ENCODE measurements at places on chromosomes 7 and 10.

GRCh38 chr10:31664803-31665202, 263.8 kb downstream of the ARHGAP12 start:
- no peak for DNase-seq

DNA sequence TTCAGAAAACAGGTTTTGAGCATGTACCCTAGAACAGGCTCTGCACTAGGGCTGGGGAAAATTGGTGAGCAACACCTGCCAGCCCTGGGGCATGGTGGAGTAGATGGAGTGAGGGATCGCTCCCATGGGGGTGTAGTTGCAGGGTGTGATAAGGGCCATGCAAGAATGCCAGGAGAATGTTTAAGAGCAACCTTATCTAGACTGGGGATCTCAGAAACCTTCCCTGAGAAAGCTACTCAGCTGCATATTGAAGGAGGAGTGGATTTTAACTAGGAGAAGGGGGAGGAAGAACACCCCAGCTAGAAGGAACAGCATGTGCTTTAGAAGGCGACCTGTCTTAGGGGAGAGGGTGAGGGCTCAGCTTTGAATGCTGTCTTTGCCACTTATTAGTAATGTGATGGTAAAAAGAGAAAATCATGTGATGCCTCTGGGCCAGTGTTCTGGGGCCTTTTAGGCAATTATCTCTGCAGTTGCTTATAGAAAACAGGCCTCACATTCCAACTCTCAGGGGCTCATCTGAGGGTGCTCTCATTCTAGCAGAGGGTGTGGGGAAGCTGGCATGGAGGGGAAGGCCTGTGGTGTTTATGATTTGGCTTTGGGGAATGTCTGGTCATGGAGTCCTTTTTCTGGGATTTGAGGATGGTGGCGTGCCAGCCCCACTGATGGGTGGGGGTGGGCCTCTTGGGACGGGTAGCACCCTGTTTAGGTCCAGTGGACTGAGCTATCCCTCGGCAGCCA, 225.4 kb downstream of the BMPER start:
- no peak for DNase-seq

DNA sequence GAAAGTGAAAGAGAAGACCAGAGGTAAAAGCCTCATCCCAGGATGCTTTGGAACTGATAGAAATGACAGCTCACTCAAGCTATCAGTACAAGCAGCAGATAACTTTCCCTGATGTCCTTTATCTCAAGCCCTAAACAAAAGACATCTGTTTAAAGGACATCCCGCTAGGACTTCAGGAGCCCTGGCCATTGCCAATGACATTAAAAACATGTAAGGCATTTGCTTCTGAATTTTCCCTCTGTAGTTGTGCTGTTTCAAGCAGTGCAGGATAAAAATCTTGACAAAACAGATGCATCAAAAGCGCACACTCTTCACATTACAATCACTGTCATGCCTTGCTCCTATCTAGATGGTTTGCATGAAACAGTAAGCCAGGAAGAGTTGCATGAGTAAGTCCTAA, 159.8 kb downstream of the AOAH start:
- DNase-seq = no peak

DNA sequence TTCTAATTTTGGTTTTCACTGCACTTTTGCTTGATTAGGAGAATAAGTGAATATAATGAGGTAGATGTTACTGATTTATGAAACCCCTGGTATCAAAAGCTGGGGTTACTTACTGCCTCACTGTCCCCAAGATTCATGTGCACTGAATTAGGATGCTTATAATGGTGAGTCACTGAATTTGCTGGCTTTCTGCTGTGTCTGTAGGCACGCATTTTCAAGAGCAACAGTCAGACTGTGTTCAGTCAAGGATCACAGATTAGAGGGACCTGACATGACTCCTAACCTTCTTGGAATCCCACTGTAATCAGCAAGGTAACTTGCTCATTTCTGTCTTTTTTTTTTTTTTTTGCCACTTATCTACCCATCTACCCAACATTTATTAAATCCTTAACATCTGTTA, 59.7 kb downstream of the GPR85 start:
- no peak for DNase-seq

GRCh38 chr10:48478980-48479811, 125.7 kb downstream of the ARHGAP22 start:
- no peak for DNase-seq

DNA sequence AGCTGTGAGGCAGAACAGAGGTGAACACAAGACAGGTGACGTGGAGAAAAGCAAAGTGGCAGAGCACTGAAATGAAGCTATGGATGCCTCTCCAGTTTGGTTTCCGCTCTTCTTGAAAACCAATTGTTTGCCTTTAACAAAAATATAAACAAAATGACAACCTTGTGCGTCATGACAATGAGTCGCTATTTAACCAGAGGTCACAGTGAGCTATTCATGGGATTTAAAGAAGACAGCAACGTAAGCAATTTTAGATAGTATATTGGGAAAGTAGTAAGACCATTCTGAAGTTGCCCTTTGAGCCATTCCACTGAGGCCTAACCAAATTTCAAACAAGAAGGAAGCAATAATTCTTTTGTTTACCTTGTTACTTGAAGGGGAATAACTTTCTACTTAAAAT, 15.2 kb upstream of the LRRTM3 start:
- DNase-seq = no peak

DNA sequence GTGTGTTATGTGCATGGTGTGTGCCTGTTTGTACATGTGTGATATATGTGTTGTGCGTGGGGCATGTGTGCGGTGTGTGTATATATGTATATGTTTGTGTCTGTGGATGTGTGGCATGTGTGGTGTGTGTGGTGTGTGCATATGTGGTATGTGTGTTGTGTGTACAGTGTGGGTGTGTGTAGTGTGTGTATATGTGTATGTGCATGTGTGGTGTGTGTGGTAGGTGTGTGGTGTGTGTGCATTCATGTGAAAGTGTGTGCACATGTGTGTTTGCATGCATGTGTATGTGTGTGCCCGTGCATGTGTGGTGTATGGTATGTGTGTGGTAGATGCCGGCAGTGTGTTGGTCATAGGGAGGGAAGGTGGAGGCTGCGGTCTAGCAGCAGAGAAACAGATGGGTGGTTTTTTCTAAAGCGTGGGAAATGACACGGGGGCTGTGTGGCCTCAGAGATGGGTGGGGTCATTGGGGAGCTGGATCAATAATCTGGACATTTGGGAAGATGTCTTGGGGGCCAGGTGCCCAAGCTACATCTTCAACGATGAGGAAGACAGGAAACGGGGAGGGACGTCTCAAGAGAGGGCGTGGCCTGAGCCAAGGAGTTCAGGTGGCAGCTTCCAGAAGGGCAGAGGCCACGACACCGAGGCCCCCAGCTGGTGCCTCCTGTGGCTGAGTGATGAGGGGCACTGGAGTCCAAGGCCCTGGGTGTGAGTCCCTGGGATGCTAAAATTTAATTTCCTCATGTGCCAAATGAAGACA, 481.3 kb downstream of the DNAJB6 start:
- DNase-seq = no peak

GRCh38 chr7:157442993-157443831, 106.4 kb downstream of the DNAJB6 start:
- no peak for DNase-seq

GRCh38 chr10:123157210-123157609, 3.0 kb downstream of the BUB3 start:
- DNase-seq = no peak

DNA sequence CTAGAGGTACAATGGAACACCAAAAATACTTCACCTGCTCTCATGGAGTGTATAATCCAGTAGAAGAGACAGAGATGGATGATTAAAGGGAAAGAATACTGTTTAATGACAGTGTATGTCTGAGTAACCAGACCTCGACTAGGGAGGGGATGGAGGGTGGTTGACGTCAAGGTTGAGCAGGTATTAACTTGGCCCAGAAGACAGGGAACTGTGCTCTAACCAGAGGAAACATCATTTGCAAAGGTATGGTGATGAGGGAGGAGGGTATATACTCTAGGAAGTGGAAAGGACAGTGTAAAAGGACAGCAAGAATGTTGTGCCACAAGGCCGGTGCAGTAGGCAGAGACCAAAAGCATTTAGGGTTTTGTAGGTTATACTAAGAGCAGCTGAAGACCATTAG, 2.9 kb downstream of the MIOS start:
- DNase-seq = no peak

- no peak for DNase-seq
Measured at GRCh38 chr10:130637089-130637676, 501.0 kb downstream of the GLRX3 start.

- DNase-seq = no peak
Measured at GRCh38 chr10:8594176-8594575, 539.7 kb downstream of the GATA3 start.

- peak; percentile 75 for DNase-seq
Measured at GRCh38 chr7:140059273-140060242, 3.2 kb downstream of the PARP12 start.

DNA sequence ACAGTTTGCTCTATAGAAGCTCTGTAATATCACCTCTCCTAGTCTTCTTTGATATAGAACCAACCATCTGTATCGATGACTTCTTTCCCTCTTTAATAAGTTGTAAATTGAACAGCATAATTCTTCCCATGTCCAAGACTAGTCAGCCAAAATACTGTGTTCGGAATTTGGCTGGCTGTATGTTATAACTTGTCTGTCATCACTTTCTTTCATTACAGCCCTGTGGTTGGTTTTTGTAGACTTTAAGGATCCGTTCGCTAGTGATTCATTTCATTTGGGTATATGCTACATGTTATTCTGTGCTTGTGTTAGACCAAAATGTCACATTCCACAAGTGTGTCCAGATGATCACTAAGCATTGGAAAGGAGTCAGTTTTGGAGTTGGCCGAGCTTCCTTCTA, 155.4 kb upstream of the ITGB1 start:
- peak; percentile 76 for DNase-seq

GRCh38 chr7:1815051-1815481, 145.0 kb downstream of the ELFN1 start:
- DNase-seq = no peak

DNA sequence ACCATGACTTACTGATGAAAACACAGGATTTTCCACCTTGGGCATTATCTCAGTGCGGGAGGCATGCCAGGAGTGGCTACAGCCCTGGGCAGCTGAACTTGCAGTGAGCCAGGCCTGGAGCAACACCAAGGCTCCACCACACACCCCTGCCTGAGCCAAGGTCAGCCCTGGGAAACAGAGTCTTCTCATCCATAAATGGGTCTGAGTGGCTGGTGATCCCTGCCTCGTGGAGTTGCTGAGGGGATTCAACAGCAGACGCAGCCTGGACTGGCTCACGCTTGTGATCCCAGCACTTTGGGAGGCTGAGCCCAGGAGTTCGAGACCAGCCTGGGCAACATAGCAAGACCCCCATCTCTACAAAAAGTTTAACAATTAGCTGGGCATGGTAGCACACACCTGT, 32.2 kb downstream of the SPOCK2 start:
- DNase-seq = no peak

Data from stromal cell of bone marrow (primary cell).